ENCODE measurements at places on chromosomes 1 and 21. TPM values are rescaled to one million over a fixed set of nuclear protein-coding genes. Genes with fewer than 3 reads are reported as not detected.
A peak's percentile ranks its signal among the peaks of the same experiment; 100 is the strongest.

GRCh38 chr1:43312212-43312623, 11.4 kb downstream of the TIE1 start:
- no peaks in the 10 kb centered on the region for H3K36me3 ChIP-seq
- no peaks in the 10 kb centered on the region for H3K4me1 ChIP-seq
- H3K4me3 ChIP-seq = no peak overlapping the region
- no peaks in the 10 kb centered on the region for H3K27me3 ChIP-seq
- no peak overlapping the region for H3K27ac ChIP-seq

- peaks cover 39% of the 10 kb centered on the region for H3K4me1 ChIP-seq
- peak; percentile 38 for DNase-seq
- peak overlapping the region; percentile 92 for H3K27ac ChIP-seq
- peak overlapping the region; percentile 75 for H3K4me3 ChIP-seq
- peaks cover 4% of the 10 kb centered on the region for H3K36me3 ChIP-seq
- H3K27me3 ChIP-seq = peaks cover 3% of the 10 kb centered on the region
Measured at GRCh38 chr1:94092210-94092613, 28.7 kb downstream of the ABCA4 start.

DNA sequence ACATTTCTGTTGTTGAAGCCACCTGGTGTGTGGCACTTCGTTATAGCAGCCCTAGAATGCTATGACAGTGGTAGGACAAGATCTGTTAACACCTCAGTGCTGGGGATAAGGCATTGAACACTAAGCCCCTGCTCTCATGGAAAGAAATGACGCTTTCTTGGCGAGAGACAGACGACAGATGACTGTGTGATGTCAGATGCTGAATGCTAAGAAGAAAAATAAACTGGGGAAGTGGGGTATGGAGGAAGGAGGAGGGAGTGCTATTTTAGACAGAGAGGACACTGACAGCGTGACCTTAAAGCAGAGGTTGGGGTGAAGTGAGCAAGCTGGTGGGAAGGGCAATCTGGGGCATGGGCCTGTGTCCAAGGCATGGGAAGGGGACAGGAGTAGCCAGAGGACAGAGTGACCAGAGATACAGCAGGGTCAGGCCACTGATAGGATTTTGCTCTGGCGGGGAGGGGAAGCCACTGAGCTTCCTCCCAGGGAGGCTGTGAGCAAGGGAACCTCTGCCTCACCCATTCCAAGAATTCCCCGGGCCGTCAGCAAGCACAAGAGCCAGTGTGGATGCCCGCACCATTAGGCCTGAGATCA, 15.2 kb downstream of the DOP1B start:
- no peaks in the 10 kb centered on the region for H3K27me3 ChIP-seq
- DNase-seq = no peak
- H3K36me3 ChIP-seq = peaks cover 27% of the 10 kb centered on the region
- H3K4me1 ChIP-seq = peaks cover 22% of the 10 kb centered on the region

GRCh38 chr1:37157634-37158033, 123.3 kb upstream of the GRIK3 start:
- no peak overlapping the region for H3K27ac ChIP-seq
- H3K4me1 ChIP-seq = no peaks in the 10 kb centered on the region
- H3K36me3 ChIP-seq = no peaks in the 10 kb centered on the region

- peaks cover 3% of the 10 kb centered on the region for H3K36me3 ChIP-seq
- H3K4me1 ChIP-seq = peaks cover 3% of the 10 kb centered on the region
- H3K4me3 ChIP-seq = no peak overlapping the region
- H3K27ac ChIP-seq = no peak overlapping the region
- DNase-seq = no peak
Measured at GRCh38 chr21:45584786-45585185, 42.5 kb upstream of the SLC19A1 start.

The RYR2 gene
- not detected for total RNA-seq

The ANKRD34A gene
- 2.2 TPM for total RNA-seq

The CNST gene
- 36.1 TPM for total RNA-seq

The ALX3 gene
- total RNA-seq = not detected

All from activated naive CD8-positive, alpha-beta T cell treated with anti-CD3 and anti-CD28 coated beads, Interleukin-2, amount 10 ng/mL, durations not matched to agents 7 days and 5 days (primary cell).